CD4-positive, alpha-beta T cell (primary cell): ENCODE measurements at places on chromosomes 2 and 18.

DNA sequence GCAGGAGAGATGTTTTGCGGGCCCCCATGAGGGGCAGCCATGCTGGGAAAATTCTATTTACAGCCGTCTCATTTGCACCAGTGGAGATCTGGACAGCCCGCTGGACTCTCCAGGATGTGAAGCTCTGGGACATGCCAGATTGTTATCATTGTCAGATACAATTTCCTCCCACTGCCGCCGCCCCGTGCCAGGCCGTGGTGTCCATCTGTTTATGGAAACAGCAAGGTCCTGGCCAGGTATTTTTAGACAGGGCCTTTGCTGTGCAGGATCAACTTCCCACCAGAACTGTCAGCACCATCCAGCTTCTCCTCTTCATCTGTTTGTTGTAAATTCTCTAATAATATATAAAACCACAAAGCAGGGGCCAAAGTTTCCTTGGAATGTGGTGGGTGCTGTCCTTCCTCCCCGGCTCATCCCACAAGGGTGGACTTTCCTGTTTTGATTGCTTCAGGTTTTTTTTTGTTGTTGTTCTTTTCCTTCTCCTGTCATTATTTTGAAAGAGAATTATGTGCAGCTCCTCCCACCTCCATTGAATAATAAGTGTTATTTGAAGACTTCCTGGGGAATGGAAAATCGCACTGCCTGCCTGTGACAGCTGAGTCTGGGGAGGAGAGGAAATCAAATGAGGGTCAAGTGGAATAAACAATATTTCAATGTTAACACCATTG is 398.1 kb downstream of the TNS1 start:
- no peak for DNase-seq

GRCh38 chr2:74045454-74045853 is 60.7 kb downstream of the TET3 start:
- DNase-seq: no peak

- no peak for DNase-seq
These were observed 232.3 kb downstream of the MREG start for GRCh38 chr2:215780907-215781685.

GRCh38 chr2:240762249-240762648 is 57.8 kb downstream of the KIF1A start:
- no peak for DNase-seq

GRCh38 chr2:127170452-127171197 is 49.5 kb downstream of the CYP27C1 start:
- DNase-seq: no peak

DNA sequence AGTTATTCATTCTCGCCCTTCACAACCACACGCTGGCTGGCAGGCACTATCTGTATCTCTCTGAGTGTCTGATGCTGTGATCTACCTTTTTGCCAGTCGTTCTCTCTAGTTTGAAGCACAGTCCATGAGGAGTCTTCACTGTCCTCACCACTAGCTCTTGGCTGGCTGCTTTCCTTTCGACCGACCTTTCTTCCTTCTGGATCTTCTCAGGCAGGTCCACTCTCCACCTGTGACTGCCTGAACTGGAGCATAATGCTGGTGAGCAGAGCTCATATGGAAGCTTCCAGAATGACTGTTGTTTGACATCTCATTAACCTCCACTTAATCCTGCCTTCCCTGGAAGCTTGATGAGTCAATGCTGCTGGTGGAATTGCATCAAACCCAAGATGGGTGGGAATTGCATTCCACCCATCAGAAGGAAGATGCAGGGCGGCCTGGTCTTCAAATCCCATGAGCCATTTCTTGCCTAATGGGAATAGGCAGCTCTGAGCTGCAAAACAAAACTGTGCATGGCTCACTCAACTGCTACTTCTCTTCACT is 283.5 kb upstream of the HDAC4 start:
- DNase-seq: no peak

DNA sequence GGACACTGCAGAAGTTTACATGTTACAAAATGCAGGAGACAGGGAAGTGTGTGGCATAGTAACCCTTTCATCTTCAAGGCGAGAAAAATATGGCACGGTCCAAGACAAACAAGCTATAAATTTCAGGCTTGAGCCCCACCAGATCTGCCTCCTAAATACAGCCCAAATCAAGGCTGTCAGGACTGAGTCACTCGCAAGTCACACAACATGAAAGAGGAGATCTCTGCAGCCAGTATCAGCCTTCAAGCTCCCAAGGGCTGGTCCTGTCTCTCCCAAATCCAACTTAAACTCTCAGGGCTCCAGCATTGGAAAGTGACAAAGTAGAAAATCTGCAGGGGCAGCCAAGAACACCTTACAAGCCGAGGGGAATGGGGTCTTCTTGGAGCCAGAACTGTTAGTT is 106.3 kb upstream of the GATA6 start:
- no peak for DNase-seq

GRCh38 chr2:7378591-7378990 is 461.4 kb downstream of the RNF144A start:
- no peak for DNase-seq

DNA sequence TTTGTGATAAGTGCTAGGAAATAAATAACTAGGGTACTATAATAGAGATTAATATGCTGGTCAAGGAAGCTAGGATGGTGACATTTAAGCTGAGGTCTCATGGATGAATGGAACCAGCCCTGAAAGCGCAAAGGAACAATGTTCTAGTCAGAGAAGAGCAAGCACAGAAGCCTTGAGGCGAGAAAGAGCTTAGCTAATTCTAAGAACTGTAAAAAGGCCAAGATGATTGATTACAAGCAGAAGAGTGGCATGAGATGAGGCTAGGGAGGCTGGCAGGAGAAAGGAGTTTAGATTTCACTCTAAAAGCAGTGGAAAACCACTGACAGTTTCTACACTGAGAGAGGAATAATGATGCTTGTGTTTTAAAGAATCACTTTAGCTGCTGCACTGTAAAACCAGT is 3.4 kb upstream of the YIPF4 start:
- no peak for DNase-seq

DNA sequence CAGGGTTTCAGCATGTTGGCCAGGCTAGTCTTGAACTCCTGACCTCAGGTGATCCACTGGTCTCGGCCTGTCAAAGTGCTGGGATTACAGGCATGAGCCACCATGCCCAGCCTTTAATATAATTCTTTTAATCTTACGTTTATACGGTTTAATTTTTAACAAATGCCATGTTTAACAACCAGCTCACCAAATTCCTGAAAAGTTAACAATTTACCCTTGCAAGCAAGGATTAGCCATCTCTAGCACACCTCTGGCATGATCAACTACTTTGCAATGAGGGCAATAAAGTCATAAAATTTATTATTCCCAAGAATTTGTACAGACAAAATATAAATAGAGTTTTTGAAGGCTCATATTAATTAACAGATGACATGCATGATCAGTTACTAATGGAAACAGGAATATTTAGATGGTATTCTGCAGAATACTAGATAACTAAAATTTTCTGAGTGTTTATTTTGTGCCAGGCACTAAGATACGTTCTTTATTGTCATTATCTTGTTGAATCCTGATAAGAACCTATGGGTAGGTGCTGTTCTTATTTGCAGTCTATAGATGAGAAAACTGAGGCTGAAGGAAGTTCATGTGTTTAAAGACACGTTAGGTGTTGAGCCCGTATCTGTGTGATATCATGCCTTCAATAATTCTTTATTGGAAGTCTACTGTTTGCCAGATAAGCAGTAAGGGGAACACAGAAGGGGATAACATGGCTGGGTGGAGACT is 190.1 kb downstream of the CDCA7 start:
- no peak for DNase-seq

GRCh38 chr18:59382383-59382782 is 23.3 kb upstream of the LMAN1 start:
- no peak for DNase-seq

DNA sequence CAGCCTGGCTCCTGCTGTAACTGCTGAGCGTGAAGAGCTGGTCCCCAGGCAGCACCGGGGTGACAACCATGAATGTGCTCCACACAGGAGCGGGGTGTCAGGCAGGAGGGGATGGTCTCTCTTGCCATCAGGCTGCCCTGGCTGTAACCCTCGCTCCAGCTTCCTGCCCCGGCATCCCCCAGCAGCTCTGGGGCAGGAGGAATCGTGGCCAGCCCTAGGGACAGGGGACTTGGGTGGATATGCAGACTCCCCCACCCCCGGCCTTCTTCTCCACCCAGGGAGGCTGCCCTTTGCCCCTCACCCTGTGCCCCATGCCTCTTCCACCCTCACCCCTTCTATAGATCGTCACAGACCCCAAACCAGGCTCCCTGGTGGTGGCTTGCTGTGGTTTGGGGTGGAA is 69.4 kb upstream of the SMAD7 start:
- no peak for DNase-seq

DNA sequence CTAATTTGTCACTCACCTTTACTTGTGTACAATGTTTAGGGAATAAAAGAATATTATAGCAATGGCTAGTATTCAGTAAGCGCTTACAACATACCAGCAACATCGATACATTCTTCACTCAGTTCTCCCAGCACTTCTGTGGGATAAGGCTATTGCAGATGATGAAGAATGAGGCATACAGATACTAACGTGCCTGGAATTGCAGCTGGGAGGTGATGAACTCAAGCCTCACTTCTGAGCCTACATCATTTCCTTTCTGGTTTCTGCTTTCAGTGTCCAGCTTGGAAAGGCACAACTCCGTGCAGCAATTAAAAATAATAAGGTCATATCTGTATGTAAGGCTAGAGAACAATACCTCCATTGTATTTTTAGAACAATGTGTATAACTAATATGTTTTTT is 95.4 kb upstream of the AQP4 start:
- no peak for DNase-seq

- no peak for DNase-seq
These were observed 211.0 kb downstream of the CTNNA2 start for GRCh38 chr2:79723830-79724229.

DNA sequence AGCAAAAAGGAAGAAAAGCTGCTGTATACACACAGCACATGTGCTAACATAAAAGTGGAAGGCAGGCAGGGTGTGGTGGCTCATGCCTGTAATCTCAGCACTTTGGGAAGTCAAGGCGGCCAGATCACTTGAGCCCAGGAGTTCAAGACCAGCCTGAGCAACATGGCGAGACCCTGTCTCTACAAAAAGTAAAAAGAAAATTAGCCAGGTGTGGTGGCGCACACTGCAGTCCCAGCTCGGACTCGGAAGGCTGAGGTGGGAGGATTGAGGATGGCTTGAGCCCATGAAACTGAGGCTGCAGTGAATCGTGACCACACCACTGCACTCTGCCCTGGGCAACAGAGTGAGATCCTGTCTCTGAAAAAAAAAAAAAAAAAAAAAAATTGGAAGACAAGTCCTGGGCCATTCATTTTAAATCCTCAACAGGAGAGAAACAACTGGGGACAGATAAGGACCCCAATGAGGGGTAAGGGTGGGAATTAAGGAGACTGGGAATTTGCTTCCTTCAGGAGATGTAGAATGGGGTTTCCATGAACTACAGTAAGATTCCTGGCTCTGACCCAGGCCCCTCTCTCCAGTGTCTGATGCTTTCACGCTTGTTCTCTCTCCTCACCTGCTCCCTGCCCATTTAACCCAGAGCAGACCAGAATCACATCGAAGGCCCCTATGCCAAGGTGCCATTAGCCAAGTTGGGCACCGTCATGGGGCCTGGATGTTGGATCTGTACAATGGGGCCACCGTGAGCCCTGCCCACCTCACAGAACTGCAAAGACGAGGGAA is 29.6 kb downstream of the TNS1 start:
- DNase-seq: no peak

GRCh38 chr2:129912871-129913694 is 66.4 kb upstream of the RAB6C start:
- no peak for DNase-seq

- no peak for DNase-seq
These were observed 12.5 kb downstream of the ERBB4 start for GRCh38 chr2:212526059-212526458.

GRCh38 chr2:142290931-142291330 is 160.1 kb upstream of the LRP1B start:
- DNase-seq: no peak

GRCh38 chr2:235063471-235063961 is 111.7 kb downstream of the SH3BP4 start:
- DNase-seq: no peak

- DNase-seq: no peak
These were observed 415.0 kb downstream of the TMX3 start for GRCh38 chr18:68299906-68300305.

- DNase-seq: no peak
These were observed 86.7 kb downstream of the LONRF2 start for GRCh38 chr2:100235581-100235980.

- DNase-seq: no peak
These were observed 176.1 kb upstream of the ZFP36L2 start for GRCh38 chr2:43402452-43402937.

- peak; percentile 69 for DNase-seq
These were observed 230.9 kb upstream of the SMAD2 start for GRCh38 chr18:48161191-48161910.

DNA sequence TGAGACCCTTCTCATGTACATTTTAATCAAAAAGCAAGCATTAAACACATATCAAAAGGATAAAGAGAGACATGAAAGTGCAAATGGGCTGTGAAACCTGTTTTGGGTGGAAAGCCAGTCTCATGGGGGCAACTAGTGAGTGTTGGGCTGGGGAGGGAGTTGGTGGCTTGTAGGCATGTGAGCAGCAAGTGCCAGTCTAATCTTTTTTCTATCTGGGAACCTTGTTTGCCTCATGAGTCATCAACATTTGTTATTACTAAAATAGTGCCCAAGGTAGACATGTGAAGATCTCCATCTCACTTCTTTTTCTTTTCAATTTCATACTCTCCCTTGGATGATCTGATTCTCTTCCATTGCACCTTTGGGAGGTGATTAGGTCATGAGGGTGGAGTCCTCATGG is 613.9 kb upstream of the GYPC start:
- no peak for DNase-seq

DNA sequence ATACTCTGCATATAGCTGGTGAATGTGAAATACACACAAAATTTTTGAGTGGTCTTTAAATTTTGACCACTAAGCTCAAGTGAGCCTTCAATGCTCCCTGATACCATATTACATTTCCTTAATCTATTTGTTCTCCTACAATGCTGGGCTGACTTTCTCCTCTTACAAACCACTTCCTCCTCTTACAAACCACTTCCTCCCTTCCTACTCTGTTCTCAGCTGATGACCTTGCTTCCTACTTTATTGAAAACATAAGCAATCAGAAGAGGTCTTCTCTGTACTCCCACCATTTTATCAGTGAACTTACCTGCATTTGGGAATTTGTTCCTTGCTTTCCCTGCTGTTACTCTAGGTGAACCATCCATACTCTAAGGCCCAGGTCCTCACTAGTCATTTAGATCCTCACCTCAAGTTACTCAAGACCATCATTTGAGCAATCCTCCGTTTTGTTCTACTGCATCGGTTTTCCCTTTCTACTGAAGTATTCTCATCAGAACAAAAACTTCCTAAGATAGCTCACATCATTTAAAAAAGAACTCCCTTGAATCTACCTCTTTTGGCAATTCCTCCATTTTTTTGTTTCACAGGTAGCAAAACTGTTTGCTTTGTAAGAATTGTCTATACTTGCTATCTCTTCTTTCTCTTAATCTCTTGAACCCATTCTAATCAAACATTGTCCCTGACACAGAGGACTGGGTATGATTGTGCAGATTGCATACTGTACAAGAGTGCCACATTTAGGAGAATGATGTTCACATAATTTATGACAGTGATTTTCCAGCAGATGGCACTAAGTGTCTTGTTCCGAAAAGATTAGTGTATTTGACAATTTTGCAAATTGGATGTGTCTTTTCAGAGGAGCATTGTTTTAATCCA is 96.5 kb downstream of the EPB41L5 start:
- no peak for DNase-seq

GRCh38 chr2:239021224-239021623 is 173.3 kb downstream of the TWIST2 start:
- no peak for DNase-seq

- DNase-seq: no peak
These were observed 89.8 kb upstream of the ITGB6 start for GRCh38 chr2:160289831-160290230.

- DNase-seq: no peak
These were observed 172.4 kb downstream of the MAP2 start for GRCh38 chr2:209596262-209596661.
